Activated T-cell treated with anti-CD3 and anti-CD28 coated beads, Interleukin-2, amount 50 U/mL, for 72 hours (primary cell): ENCODE measurements at places on chromosomes 3 and 15. TPM values are rescaled to one million over a fixed set of nuclear protein-coding genes. Genes with fewer than 3 reads are reported as not detected.

GOLGA6L7 gene
- total RNA-seq: not detected

GRM7 gene
- total RNA-seq: not detected

ECE2 gene
- total RNA-seq: not detected

CFAP92 gene
- total RNA-seq: 1.1 TPM

CSPG5 gene
- total RNA-seq: 0.30 TPM

MORF4L1 gene
- total RNA-seq: 170 TPM

TRIM71 gene
- 0.07 TPM for total RNA-seq

SLC24A1 gene
- 7.7 TPM for total RNA-seq

GRCh38 chr3:52481819-52482521 lies 13.2 kb upstream of the STAB1 start:
- H3K27me3 ChIP-seq: no peaks in the 10 kb centered on the region
- H3K27ac ChIP-seq: no peak overlapping the region
- DNase-seq: no peak
- H3K4me1 ChIP-seq: no peaks in the 10 kb centered on the region
- no peaks in the 10 kb centered on the region for H3K36me3 ChIP-seq
- H3K4me3 ChIP-seq: no peak overlapping the region

GRCh38 chr15:20351448-20351971 lies 190.1 kb downstream of the GOLGA6L6 start:
- H3K4me3 ChIP-seq: no peak overlapping the region
- no peak for DNase-seq
- peaks cover 3% of the 10 kb centered on the region for H3K4me1 ChIP-seq

DNA sequence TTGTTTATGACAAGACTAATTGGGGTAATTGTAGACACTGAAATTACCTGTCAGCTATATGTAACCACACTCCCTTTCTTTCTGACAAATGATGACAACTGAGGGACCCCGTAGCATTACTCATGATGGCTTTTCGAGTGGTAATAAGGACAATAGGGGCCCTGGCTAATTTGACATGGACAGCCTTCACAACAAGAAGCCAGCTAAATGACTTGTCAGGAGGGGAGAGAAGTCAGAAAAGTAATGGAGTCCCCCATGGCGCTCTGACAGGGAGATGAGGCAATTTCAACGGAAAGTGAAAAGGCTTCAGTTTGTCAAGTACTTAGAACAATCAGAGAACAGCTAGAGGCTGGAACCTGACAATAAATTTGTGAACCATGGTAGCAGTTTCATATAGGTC lies 177.3 kb downstream of the CDIN1 start:
- DNase-seq: no peak
- H3K27me3 ChIP-seq: no peaks in the 10 kb centered on the region
- no peaks in the 10 kb centered on the region for H3K4me1 ChIP-seq
- no peak overlapping the region for H3K4me3 ChIP-seq
- H3K27ac ChIP-seq: no peak overlapping the region
- H3K36me3 ChIP-seq: peaks cover 10% of the 10 kb centered on the region

- peak overlapping the region; percentile 74 for H3K4me3 ChIP-seq
- no peaks in the 10 kb centered on the region for H3K27me3 ChIP-seq
- H3K27ac ChIP-seq: peak overlapping the region; percentile 81
- H3K36me3 ChIP-seq: no peaks in the 10 kb centered on the region
- no peak for DNase-seq
- peaks cover 60% of the 10 kb centered on the region for H3K4me1 ChIP-seq
These were observed 48.1 kb downstream of the BFSP2 start for GRCh38 chr3:133447750-133448477.

DNA sequence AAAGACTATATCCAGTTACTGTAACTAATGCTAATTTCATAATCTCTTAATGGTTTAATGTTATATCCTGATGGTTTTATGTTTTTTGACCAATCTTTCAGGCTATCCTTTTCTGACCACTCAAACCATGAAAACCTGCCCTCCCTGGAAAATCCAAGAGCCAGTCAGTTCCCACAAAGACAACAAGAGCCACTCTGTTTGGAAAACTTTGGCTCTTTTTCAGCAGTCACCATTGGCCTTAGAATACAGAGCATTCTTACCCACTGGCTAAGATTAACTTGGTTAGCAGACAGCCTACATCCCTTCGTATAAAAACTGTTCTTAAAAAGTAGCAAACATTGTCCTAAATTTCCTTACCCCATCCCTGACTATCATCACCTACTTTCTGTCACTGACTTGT lies 32.9 kb downstream of the ALCAM start:
- no peak for DNase-seq
- no peak overlapping the region for H3K27ac ChIP-seq
- H3K27me3 ChIP-seq: no peaks in the 10 kb centered on the region

DNA sequence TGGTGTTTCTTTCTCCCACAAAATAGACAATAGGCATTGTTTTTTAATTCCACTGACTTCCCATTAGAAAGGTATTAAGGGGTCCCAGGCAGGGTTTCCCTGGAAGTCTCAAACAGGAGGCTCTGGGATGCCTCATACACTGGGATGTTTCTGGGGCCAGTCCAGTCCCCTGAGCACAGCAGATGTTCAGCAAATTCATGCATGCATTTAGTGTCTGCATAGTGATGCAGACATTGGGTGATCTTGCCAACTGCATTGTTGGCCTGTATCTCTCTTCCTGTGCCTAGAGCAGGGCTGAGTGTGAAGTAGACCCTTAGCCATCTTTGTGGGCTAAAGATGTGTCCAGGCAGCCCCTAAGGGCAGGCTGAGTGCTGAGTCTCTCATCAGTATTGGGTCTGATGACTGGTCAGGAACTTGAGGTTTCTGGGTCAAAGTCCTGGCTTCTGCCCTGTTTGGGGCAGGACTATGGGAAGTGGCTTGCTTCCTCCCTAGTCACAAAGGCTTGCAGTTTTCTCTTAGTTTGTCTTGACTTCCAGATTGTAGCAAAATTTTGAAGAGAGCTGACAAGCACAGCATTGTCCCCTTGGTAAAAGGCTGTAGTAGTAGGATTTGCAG lies 56.5 kb downstream of the BSN start:
- no peaks in the 10 kb centered on the region for H3K27me3 ChIP-seq
- H3K27ac ChIP-seq: no peak overlapping the region
- H3K36me3 ChIP-seq: peaks cover 3% of the 10 kb centered on the region

- DNase-seq: no peak
- no peak overlapping the region for H3K27ac ChIP-seq
- H3K36me3 ChIP-seq: peaks cover 4% of the 10 kb centered on the region
- H3K4me3 ChIP-seq: no peak overlapping the region
- H3K4me1 ChIP-seq: peaks cover 27% of the 10 kb centered on the region
- peaks cover 8% of the 10 kb centered on the region for H3K27me3 ChIP-seq
These were observed 9.1 kb downstream of the MESP2 start for GRCh38 chr15:89785064-89785773.

DNA sequence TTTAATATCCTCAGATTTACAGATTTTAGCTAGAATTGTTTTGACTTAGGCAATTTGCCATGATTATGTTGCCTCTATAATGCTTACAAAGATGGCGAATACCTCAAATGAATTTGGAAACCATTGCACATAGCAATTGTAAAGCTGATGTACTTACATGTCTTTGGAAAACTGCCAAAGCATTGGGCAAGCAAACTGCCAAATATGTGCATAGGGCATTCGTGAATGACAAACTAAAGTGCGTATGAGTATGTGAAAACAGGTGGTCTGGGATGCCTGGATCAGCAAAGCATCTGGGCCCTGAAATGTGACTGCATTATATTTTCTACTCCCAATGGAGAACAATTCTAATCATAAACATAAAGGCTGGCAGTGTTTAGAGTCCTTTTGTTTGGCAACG lies 445.3 kb upstream of the ROBO1 start:
- H3K4me1 ChIP-seq: no peaks in the 10 kb centered on the region
- no peaks in the 10 kb centered on the region for H3K27me3 ChIP-seq
- no peak overlapping the region for H3K4me3 ChIP-seq

- DNase-seq: no peak
- no peaks in the 10 kb centered on the region for H3K4me1 ChIP-seq
- no peak overlapping the region for H3K27ac ChIP-seq
- H3K36me3 ChIP-seq: no peaks in the 10 kb centered on the region
- no peak overlapping the region for H3K4me3 ChIP-seq
- no peaks in the 10 kb centered on the region for H3K27me3 ChIP-seq
These were observed 31.7 kb upstream of the CCDC66 start for GRCh38 chr3:56525291-56525690.

DNA sequence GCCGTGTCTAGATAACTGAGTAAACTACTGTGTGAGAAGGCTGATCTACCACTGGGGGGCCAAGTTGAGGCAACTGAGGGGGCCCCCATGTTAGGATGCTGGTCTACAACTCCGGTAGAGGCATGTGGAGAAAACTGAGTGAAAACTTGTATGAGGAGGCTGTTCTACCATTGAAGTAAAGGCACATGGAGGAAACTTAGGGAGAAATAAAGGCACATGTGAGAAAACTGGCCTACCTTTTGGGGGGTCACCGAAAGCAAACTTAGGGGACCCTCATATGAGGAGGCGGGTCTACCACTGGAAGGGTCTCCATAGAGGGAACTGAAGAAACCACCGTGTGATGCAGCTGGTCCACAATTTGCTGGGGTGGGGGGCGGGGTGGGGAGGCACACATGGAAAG lies 155.2 kb downstream of the FBLN2 start:
- H3K4me3 ChIP-seq: no peak overlapping the region
- no peak overlapping the region for H3K27ac ChIP-seq
- no peak for DNase-seq
- peaks cover 9% of the 10 kb centered on the region for H3K36me3 ChIP-seq
- H3K4me1 ChIP-seq: no peaks in the 10 kb centered on the region

- H3K36me3 ChIP-seq: no peaks in the 10 kb centered on the region
- no peaks in the 10 kb centered on the region for H3K27me3 ChIP-seq
- H3K27ac ChIP-seq: no peak overlapping the region
- H3K4me3 ChIP-seq: no peak overlapping the region
These were observed 617.1 kb downstream of the SQOR start for GRCh38 chr15:46251903-46252302.

- no peak for DNase-seq
- H3K27ac ChIP-seq: no peak overlapping the region
- no peaks in the 10 kb centered on the region for H3K36me3 ChIP-seq
- peaks cover 27% of the 10 kb centered on the region for H3K4me1 ChIP-seq
- no peaks in the 10 kb centered on the region for H3K27me3 ChIP-seq
These were observed 49.2 kb downstream of the CTDSPL start for GRCh38 chr3:37910671-37911400.

- no peaks in the 10 kb centered on the region for H3K4me1 ChIP-seq
- H3K4me3 ChIP-seq: no peak overlapping the region
- no peak for DNase-seq
- no peak overlapping the region for H3K27ac ChIP-seq
- no peaks in the 10 kb centered on the region for H3K27me3 ChIP-seq
- no peaks in the 10 kb centered on the region for H3K36me3 ChIP-seq
These were observed 109.5 kb downstream of the CGGBP1 start for GRCh38 chr3:87949189-87949878.

GRCh38 chr3:18745472-18745871 lies 320.3 kb upstream of the SATB1 start:
- peak overlapping the region; percentile 67 for H3K4me3 ChIP-seq
- peak overlapping the region; percentile 95 for H3K27ac ChIP-seq
- H3K36me3 ChIP-seq: peaks cover 15% of the 10 kb centered on the region
- peaks cover 94% of the 10 kb centered on the region for H3K4me1 ChIP-seq
- H3K27me3 ChIP-seq: no peaks in the 10 kb centered on the region

GRCh38 chr3:120622870-120623726 lies 27.0 kb downstream of the NDUFB4 start:
- no peak overlapping the region for H3K4me3 ChIP-seq
- no peak overlapping the region for H3K27ac ChIP-seq
- H3K36me3 ChIP-seq: peaks cover 16% of the 10 kb centered on the region
- H3K4me1 ChIP-seq: no peaks in the 10 kb centered on the region
- no peaks in the 10 kb centered on the region for H3K27me3 ChIP-seq

GRCh38 chr3:32383136-32383711 lies 8.4 kb upstream of the CMTM7 start:
- no peak for DNase-seq
- no peaks in the 10 kb centered on the region for H3K27me3 ChIP-seq
- no peaks in the 10 kb centered on the region for H3K36me3 ChIP-seq
- no peak overlapping the region for H3K27ac ChIP-seq
- H3K4me1 ChIP-seq: peaks cover 4% of the 10 kb centered on the region

DNA sequence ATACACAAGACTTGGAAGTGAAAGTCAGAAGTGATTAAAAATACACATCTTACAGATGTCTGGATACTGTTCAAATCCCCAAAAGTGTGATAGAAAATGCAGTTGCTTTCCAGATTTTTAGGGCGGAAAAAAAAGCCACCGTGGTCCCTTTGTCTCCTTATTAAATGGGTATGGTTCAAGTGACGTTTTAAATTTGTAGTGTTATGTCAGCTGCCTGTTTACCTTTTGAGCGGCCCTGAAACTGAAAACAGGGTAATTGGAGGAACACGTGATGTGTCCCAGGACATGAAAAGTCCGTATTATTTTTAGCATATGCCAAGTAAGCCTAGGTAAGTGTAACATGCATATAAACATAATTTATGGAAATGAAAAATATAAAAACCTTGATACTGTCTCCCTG lies 109.0 kb upstream of the PDZRN3 start:
- no peaks in the 10 kb centered on the region for H3K27me3 ChIP-seq
- H3K4me1 ChIP-seq: no peaks in the 10 kb centered on the region
- no peaks in the 10 kb centered on the region for H3K36me3 ChIP-seq
